ENCODE measurements at places on chromosomes 11 and 22. TPM values are rescaled to one million over a fixed set of nuclear protein-coding genes. Genes with fewer than 3 reads are reported as not detected.

OSM gene
- 122 TPM for total RNA-seq

DNA sequence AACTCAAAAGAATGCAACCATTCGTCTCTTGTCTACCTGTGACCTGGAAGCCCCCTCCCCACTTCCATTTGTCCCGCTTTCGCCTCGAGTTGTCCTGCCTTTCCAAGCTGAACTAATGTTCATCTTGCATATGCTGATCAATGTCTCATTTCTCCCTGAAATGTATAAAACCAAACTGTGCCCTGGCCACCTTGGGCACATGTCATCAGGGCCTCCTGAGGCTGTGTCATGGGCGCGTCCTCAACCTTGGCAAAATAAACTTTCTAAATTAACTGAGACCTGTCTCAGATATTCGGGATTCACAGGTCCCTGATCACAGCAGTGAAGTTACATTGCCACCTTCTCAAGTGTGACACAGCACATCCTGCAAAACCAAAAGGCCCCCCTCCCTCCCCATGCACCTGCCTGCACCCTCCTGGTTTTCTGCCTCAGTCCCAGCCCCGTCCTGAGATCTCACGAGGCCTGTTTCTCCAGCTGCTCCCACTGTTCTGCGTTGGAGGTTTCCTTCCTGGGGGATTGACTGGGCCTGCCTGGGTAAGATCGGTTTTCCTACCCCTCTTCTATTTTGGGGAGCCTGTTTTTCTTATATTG is 1328.7 kb downstream of the TBC1D22A start:
- H3K4me1 ChIP-seq = no peaks in the 10 kb centered on the region
- DNase-seq = no peak
- peaks cover 57% of the 10 kb centered on the region for H3K27me3 ChIP-seq
- no peaks in the 10 kb centered on the region for H3K36me3 ChIP-seq
- no peak overlapping the region for H3K27ac ChIP-seq

DNA sequence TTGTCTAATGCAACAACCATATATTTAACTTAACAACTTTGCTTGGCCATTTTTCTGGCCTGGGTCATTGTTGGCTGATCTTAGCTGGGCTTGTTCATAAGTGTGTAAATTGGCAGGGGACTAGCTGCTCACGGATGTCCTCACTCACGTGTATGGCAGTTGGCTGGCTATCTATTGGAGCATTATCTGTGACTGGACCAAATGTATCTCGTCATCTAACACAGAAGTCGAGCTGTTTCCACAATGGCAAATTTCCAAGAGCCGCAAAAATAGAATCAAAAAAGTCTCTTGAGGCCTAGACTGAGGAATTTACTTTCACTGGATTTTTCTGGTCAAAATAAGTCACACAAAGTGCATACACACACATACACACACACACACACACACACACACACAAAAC is 893.3 kb downstream of the FAM181B start:
- DNase-seq = no peak
- H3K4me1 ChIP-seq = no peaks in the 10 kb centered on the region
- H3K27me3 ChIP-seq = no peaks in the 10 kb centered on the region

DNA sequence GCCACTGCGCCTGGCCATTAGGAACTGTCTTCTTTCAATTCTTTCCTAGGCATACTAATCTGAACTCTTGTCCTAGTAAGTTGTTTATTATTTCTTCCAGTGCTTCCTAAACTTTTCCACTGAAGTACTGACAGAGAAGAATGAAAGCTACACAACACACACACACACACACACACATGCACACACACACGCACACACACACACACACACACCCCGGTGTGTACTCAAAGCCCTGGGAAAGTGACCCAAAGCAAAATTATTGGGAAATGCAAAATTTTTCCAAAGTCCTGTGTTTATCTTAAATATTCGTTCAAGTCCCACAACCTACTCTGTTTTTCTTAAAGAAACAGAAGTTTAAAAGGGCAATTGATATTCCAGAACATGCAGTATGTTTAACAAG is 19.4 kb upstream of the SIK2 start:
- H3K36me3 ChIP-seq = no peaks in the 10 kb centered on the region
- no peak for DNase-seq

GRCh38 chr11:15878756-15879155 is 477.6 kb downstream of the SOX6 start:
- H3K4me1 ChIP-seq = no peaks in the 10 kb centered on the region
- no peak overlapping the region for H3K27ac ChIP-seq
- DNase-seq = no peak

- peak overlapping the region; percentile 12 for H3K27ac ChIP-seq
- peaks cover 24% of the 10 kb centered on the region for H3K36me3 ChIP-seq
- peaks cover 86% of the 10 kb centered on the region for H3K4me1 ChIP-seq
- no peak for DNase-seq
- H3K4me3 ChIP-seq = no peak overlapping the region
These were observed 12.7 kb upstream of the IL10RA start for GRCh38 chr11:117973503-117973860.

DNA sequence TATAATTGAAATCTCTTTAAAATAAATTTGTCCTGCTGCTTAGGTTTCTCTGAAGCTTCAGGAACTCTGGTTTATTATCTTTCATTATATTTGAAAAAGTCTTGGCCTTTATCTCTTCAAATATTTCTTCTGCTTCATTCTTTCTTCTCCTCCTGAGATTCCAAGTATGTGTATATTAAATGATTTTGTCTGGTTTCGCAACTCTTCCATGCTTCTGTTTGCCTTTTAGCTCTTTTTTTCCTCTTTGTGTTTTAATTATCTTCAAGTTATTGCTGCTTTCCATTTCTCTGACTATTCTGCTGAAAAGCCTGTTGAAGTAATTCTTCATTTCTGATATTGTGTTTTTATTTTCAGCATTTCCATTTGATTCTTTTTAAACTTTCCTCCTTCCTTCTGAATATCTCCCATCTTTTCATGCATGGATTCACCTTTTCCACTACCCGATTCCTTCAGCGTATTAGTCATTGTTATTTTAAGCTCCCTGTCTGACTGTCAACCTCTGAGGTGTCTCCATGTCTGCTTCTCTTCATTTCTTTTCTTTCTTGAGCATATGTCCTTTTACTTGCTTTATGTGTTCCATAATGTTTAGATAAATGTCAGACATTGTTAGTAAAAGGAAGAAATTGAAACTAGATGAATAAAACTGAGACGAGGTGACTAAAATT is 46.6 kb upstream of the CTSC start:
- peaks cover 9% of the 10 kb centered on the region for H3K36me3 ChIP-seq
- peaks cover 17% of the 10 kb centered on the region for H3K4me1 ChIP-seq
- no peak for DNase-seq
- H3K27me3 ChIP-seq = no peaks in the 10 kb centered on the region
- H3K4me3 ChIP-seq = no peak overlapping the region
- no peak overlapping the region for H3K27ac ChIP-seq

GRCh38 chr11:111938687-111939160 is 1.6 kb downstream of the DIXDC1 start:
- peaks cover 38% of the 10 kb centered on the region for H3K4me1 ChIP-seq
- H3K27ac ChIP-seq = peak overlapping the region; percentile 80
- peak overlapping the region; percentile 84 for H3K4me3 ChIP-seq
- H3K27me3 ChIP-seq = no peaks in the 10 kb centered on the region

GRCh38 chr22:33329398-33329797 is 271.2 kb upstream of the SYN3 start:
- no peak overlapping the region for H3K4me3 ChIP-seq
- no peak overlapping the region for H3K27ac ChIP-seq
- no peaks in the 10 kb centered on the region for H3K27me3 ChIP-seq
- DNase-seq = no peak
- H3K4me1 ChIP-seq = no peaks in the 10 kb centered on the region

DNA sequence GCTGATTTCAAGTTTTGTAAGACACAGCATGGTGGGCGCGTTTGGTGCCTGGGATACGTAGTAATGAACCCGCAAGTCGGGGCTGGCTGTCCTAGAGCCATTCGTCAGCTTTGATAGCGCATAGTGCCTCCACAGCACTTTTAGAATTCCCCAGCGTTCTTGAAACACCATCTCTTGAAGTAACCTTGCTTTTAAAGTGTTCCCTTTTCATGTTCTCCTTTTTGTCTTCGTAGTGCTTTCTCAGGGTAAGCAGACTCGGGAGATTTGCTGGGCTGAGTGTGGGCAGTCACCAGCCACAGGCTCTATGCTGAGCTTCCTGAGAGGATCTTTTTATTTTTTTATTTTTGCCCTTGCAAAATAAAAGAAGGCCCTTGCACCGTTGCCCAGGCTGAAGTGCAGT is 39.6 kb upstream of the CTTN start:
- peaks cover 3% of the 10 kb centered on the region for H3K4me1 ChIP-seq
- H3K27me3 ChIP-seq = no peaks in the 10 kb centered on the region
- no peak overlapping the region for H3K4me3 ChIP-seq
- H3K36me3 ChIP-seq = peaks cover 43% of the 10 kb centered on the region
- no peak for DNase-seq

Data from activated CD8-positive, alpha-beta memory T cell treated with anti-CD3 and anti-CD28 coated beads, Interleukin-2, amount 10 ng/mL, durations not matched to agents 7 days and 5 days (primary cell).